ENCODE measurements at places on chromosomes 11 and 22.

DNA sequence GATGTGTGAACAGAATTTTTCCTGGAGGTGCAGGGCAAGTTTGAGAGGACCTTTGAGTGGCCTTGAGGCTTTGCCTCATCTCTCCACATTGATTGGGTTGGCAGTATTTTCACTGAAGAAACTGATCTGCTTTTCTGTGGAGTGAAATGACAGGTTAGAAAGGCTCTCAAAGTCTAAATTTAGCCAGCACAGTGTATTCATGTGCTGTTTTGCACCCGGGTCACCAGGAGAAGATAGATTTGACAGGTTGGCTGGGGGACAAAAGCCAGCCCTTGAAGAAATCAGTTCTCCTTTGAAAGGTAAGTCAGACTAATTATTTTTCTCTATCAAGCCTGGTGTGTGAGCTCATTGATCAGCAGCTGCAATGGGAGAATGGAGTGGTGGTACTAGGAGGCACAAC, 152.9 kb downstream of the DBX1 start:
- no peak for DNase-seq

- no peak for DNase-seq
Measured at GRCh38 chr22:46348099-46348695, 12.7 kb downstream of the TRMU start.

DNA sequence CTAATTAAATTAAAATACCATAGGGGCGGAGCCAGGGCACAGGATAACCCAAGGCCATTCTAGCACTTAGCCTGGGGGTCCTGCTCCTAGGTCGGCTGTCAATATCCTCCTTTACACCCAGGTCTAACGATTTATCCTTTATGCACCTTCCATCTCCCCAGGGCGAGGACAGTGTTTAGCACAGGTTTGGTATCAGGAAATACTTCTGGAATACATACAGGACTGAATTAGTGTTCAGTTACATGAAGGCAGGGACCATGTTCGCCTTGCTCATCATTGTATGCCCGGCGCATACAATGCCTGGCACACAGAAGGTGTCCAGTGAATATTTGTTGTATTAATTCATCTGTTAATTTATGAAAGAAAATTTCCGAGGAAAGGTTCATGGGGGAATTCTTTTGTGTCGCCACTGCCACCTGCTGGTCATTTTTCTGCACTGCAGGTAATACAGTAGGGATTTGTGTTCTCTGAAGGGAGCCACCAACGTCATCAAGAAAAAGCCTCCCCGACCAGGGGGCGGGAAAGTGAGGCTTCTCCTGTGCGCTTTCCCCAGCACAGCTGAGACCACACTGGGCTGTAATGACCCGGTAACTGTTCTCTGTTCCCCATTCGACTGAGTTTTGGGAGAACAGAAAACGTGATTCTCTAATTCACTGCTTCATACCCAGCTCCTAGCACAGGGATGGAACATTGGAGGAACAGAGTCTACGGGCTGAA, 68.7 kb upstream of the ASPHD2 start:
- peak; percentile 71 for DNase-seq

GRCh38 chr11:102912482-102912830, 37.7 kb upstream of the MMP12 start:
- DNase-seq = no peak
